ENCODE measurements at places on chromosomes 5 and 9. TPM values are rescaled to one million over a fixed set of nuclear protein-coding genes. Genes with fewer than 3 reads are reported as not detected.

DNA sequence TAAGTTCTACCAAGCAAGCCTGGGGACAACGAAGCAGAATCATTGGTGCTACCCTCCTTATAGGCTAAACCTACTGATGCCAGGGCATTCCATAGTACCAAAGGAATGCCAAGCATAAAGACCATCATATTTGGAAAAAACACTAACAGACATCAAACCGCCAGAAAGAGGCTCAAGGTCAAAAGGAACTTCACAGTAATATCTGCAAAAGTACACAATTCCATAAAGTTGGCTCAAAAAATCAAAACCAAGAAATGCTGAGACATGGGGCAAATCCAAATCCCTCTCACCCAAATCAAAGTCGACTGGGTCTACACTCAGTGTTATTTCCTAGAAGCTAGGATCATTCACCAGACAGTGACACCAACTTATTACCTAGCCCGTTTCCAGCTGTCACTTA lies 3.4 kb downstream of the VCP start:
- no peaks in the 10 kb centered on the region for H3K27me3 ChIP-seq
- H3K27ac ChIP-seq, result no peak overlapping the region
- H3K4me1 ChIP-seq, result peaks cover 22% of the 10 kb centered on the region
- DNase-seq, result no peak
- H3K36me3 ChIP-seq, result peaks cover 67% of the 10 kb centered on the region

DNA sequence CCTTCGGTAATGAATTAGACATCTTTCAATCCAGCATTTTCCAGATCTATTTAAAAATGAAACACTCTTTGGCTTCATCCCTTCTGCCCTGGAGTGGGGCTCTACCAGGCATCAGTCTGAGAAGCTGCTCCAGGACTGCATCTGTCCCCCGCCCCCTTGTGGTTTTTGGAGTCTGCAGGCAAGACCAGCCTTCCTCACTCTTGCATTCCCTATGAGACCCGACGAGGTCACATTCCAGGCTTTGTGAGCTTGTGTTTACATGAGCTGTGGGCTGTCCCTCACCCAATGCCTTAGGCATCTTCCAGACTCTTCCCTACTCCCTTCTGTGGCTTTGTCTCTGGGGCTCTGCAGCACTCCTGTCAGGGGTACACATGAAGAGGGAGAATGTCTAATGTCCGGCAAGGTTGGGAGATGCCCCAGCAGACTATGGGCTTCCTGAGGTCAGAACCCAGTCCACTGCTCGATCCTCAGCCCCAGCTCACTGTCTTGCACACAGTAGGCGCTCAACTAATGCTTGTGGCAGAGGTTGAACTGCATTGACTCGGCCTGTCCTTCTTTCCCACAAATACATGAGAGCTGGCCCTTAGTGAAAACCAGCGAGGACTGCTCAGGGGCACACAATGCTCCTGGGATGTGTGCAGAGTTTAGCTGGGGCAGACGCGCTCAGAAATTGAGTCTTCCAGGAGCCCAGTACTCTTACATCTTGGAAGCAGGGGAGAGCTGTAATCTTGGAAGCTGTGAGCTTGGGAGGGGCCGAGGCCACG lies 11.7 kb upstream of the GADD45G start:
- peaks cover 50% of the 10 kb centered on the region for H3K27me3 ChIP-seq
- H3K27ac ChIP-seq, result no peak overlapping the region
- peak; percentile 41 for DNase-seq
- H3K36me3 ChIP-seq, result no peaks in the 10 kb centered on the region

DNA sequence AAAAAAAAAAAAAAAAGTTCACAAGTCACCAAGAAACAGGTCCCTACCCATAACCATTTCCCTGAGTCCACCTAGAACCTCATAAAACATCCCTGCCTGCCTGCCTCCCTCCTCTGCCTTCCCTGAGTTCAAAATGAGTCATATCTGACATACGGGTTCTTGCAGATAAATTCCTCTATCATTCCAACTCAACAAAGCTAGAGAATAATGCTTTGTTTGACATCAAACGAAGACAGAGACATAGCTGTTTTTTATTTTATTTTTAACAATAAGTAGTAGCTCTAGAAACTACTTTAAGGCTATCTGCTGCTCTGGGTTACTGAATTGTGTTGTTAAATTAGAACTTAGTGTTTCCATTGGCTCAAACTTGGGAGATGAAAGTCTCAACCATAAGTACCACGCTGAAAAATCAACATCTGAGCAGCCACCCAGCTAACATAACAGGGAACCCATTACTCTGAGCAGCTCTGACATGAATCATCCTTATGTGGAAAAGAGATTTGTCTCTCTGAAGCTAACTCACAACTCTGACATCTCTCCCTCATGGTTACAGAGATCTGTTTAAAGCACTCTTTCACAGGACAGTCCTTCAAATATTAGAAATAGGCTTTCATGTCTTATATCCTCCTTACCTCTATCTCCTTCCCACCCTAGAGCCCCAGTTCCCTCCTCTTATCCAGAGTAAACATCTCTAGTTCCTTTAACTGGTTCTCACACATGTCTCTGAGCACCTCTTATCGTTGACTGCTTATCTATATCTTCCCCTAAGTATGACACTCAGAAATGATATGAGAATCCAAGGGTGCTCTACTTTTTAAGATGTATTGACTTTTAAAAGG lies 12.1 kb downstream of the TMEM245 start:
- peaks cover 30% of the 10 kb centered on the region for H3K36me3 ChIP-seq
- H3K27ac ChIP-seq, result peak overlapping the region; percentile 82
- peak; percentile 70 for DNase-seq
- peaks cover 42% of the 10 kb centered on the region for H3K4me1 ChIP-seq

- DNase-seq, result no peak
- H3K27ac ChIP-seq, result no peak overlapping the region
- H3K4me3 ChIP-seq, result no peak overlapping the region
- H3K4me1 ChIP-seq, result peaks cover 6% of the 10 kb centered on the region
- no peaks in the 10 kb centered on the region for H3K27me3 ChIP-seq
Measured at GRCh38 chr5:176501333-176501732, 35.9 kb downstream of the RNF44 start.

DNA sequence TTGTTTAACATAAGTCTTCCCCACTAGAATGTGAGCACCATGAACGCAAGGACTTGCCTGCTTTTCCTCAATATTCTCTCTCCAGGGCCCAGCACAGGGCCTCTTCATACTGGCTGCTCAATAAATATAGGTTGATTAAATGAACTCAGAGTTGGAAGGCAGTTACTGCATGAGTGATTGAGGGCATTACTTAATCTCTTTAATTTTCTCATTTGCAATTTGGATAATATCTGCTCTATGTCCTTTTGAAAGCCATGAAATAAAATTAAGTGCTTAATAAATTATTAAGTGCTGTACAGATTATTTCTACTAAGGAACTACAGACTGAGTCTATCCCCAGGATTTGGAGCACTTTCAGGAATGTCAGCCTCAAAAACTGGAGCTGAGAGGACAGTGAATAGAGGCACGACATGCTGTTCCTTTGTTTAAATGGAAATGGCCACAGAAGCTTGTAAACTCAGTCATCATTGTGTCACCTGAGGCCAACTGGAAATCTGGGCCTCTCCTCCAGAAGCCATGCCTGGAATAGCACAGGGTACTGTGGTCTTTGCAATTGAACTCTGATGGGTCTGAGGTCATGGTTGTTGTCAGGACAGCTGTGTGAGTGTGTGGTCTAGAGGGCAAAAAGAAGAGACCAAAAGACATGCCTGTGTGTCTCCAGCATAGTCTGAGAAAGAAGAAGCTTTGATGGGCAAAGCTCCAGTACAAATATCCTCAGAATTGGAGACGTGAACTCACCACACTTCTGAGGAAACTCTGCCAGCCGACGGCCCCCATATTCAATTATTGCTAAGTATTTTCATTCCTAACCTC lies 86.1 kb downstream of the SH3TC2 start:
- H3K4me3 ChIP-seq, result no peak overlapping the region
- peak overlapping the region; percentile 97 for H3K27ac ChIP-seq
- H3K4me1 ChIP-seq, result peaks cover 82% of the 10 kb centered on the region
- H3K27me3 ChIP-seq, result no peaks in the 10 kb centered on the region

GRCh38 chr9:114174876-114175771 lies 19.8 kb downstream of the COL27A1 start:
- peaks cover 10% of the 10 kb centered on the region for H3K4me1 ChIP-seq
- DNase-seq, result no peak
- no peak overlapping the region for H3K27ac ChIP-seq
- no peaks in the 10 kb centered on the region for H3K27me3 ChIP-seq
- H3K4me3 ChIP-seq, result no peak overlapping the region
- H3K36me3 ChIP-seq, result no peaks in the 10 kb centered on the region

DNA sequence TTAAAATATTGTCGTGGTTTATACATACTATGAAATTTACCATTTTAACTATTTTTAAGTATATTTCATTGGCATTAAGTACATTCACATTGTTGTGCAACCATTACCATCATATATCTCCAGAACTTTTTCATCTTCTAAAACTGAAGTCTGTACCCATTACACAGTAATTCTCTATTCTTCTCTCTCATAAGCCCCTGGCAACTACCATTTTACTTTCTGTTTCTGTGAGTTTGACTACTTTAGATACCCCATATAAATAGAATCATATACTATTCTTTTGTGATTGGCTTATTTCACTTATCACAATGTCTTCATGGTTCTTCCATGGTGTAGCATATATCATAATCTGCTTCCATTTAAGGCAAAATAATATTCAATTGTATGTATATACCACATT lies 30.3 kb downstream of the NDUFS4 start:
- H3K4me1 ChIP-seq, result peaks cover 6% of the 10 kb centered on the region
- H3K4me3 ChIP-seq, result no peak overlapping the region
- H3K27ac ChIP-seq, result no peak overlapping the region
- DNase-seq, result no peak

GRCh38 chr5:143086908-143087637 lies 316.4 kb downstream of the NR3C1 start:
- H3K27ac ChIP-seq, result peak overlapping the region; percentile 32
- H3K27me3 ChIP-seq, result no peaks in the 10 kb centered on the region
- H3K4me3 ChIP-seq, result no peak overlapping the region

The TRMT10B gene
- total RNA-seq, result 6.9 TPM

The SLC36A3 gene
- total RNA-seq, result not detected

The NIM1K gene
- not detected for total RNA-seq

Data from MCF 10A (cell line).